IMR-90 (cell line): ENCODE measurements at places on chromosomes 1 and 21. TPM values are rescaled to one million over a fixed set of nuclear protein-coding genes. Genes with fewer than 3 reads are reported as not detected.

Gene ARHGEF10L
- total RNA-seq = 4.8 and 5.0 TPM in 2 replicates

Gene ASAP3
- 15.3 and 18.6 TPM in 2 replicates for total RNA-seq

Gene FBXO42
- 11.4 and 12.0 TPM in 2 replicates for total RNA-seq

Gene LCE1D
- total RNA-seq = not detected in 2 replicates

Gene CSF1
- 9.4 and 14.3 TPM in 2 replicates for total RNA-seq

Gene MR1
- total RNA-seq = 5.0 and 6.1 TPM in 2 replicates

Gene NGF
- total RNA-seq = 8.3 and 12.5 TPM in 2 replicates

Gene BCAR3
- total RNA-seq = 46.4 TPM in 2 replicates

Gene FABP3
- total RNA-seq = 4.8 and 5.6 TPM in 2 replicates

Gene GBP6
- not detected in 2 replicates for total RNA-seq

Gene CD1E
- not detected in 2 replicates for total RNA-seq

Gene PTPN7
- total RNA-seq = not detected in 2 replicates

Gene ADAM30
- total RNA-seq = not detected in 2 replicates

Gene LRRC71
- not detected in 2 replicates for total RNA-seq

Gene SELE
- total RNA-seq = not detected in 2 replicates

Gene THEMIS2
- 3.6 and 4.5 TPM in 2 replicates for total RNA-seq

Gene S100B
- total RNA-seq = 0.18 TPM in 1 of 2 replicates, not detected in the other

Gene MAN1C1
- 2.5 and 3.2 TPM in 2 replicates for total RNA-seq

Gene CCDC30
- total RNA-seq = under 0.01 and 0.18 TPM in 2 replicates

Gene FOXO6
- not detected in 2 replicates for total RNA-seq

Gene CYYR1
- total RNA-seq = not detected in 2 replicates

Gene DNAJC16
- 12.5 and 13.1 TPM in 2 replicates for total RNA-seq

Gene FCRL4
- not detected in 2 replicates for total RNA-seq
